ENCODE measurements at places on chromosomes 3 and 15.

GRCh38 chr15:101070502-101071273, 151.5 kb downstream of the LRRK1 start:
- DNase-seq: no peak

- DNase-seq: no peak
Observed at GRCh38 chr15:89303986-89304385, 30.6 kb downstream of the POLG start.

GRCh38 chr3:153443961-153444360, 281.9 kb downstream of the RAP2B start:
- no peak for DNase-seq

- DNase-seq: no peak
Observed at GRCh38 chr3:18190646-18191045, 234.5 kb downstream of the SATB1 start.

- no peak for DNase-seq
Observed at GRCh38 chr3:187920030-187920429, 174.8 kb upstream of the BCL6 start.

DNA sequence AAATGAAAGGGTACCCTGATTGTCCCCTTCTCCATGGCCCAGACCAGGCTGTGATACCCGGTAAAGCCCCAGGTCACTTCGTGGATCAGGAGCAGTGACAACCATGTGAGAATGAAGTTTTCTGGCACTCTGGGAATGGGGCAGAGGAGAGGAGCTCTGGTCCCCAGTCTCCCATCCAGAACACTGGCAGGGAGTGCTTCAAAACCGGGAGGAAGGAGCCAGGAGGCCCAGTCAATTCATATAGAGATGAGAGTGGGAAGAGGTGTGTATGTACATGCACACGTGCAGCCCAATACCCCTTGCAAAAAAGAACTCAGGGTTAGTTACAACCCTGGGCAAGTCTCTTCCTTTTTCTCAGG, 101.4 kb upstream of the TLE3 start:
- no peak for DNase-seq

DNA sequence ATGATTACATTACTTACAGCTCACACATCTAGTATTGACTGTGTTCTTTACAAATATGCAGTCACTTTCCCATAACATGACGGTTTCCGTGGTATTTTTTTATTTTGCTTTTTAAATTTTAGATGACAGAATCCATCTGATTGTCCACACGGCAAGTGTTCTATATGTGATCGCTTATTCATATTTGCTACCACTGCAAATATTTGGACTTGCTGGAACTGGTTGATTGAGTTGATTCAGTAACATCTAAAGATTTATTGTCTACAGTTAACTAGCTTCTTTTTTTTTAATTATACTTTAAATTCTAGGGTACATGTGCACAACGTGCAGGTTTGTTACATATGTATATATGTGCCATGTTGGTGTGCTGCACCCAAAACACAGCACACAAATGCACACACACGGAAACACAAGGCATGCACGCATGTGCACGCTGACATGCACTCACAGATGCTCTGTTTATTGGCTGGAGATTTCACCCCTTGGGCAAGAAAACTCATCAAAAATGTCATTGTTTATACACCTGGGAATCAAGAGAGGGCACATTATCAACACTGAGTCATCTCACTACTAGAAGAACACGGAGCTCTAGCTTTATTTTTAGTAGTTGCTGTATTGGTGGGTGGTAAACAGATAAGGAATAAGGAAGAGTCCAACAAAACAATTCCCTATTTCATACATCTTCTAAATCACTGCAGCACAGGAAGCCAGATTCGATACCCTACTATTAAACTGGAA, 16.4 kb downstream of the ARRDC4 start:
- no peak for DNase-seq

- no peak for DNase-seq
Observed at GRCh38 chr15:87711026-87711425, 545.5 kb downstream of the NTRK3 start.

GRCh38 chr3:39000008-39000450, 51.7 kb downstream of the SCN11A start:
- no peak for DNase-seq

DNA sequence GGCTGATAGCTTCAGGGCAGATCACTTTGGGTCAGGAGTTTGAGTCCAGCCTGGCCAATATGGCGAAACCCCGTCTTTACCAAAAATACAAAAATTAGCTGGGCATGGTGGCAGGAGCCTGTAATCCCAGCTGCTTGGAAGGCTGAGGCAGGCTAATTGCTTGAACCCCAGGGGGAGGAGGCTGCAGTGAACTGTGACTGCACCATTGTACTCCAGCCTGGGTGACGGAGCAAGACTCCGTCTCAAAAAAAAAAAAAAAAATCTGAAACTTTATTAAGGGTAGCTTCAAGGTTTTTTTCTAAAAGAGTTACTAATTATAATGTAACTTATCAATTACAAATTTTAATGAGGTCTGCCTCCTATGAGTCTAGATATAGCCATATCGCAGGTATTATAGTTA, 5.1 kb downstream of the NECTIN3 start:
- DNase-seq: no peak

- DNase-seq: no peak
Observed at GRCh38 chr3:189534531-189534930, 96.7 kb upstream of the TP63 start.

DNA sequence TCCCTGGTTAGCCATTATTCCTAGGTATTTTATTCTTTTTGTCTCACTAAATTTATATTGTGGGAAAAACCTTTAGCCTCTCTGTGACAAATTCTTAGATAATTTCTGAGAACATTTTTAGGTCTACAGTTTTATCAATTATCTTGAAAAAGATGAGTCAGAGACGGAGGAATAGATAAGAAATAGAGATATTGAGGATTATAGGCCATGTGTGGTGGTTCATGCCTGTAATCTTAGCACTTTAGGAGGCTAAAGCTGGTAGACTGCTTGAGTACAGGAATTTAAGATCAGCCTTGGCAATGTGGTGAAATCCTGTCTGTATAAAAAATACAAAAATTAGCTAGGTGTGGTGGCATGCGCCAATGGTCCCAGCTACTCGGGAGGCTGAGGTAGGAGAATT, 960.2 kb downstream of the SQOR start:
- no peak for DNase-seq

GRCh38 chr3:171227828-171228227, 201.3 kb upstream of the SLC2A2 start:
- DNase-seq: no peak

- DNase-seq: no peak
Observed at GRCh38 chr3:64460141-64460730, 227.6 kb downstream of the ADAMTS9 start.

DNA sequence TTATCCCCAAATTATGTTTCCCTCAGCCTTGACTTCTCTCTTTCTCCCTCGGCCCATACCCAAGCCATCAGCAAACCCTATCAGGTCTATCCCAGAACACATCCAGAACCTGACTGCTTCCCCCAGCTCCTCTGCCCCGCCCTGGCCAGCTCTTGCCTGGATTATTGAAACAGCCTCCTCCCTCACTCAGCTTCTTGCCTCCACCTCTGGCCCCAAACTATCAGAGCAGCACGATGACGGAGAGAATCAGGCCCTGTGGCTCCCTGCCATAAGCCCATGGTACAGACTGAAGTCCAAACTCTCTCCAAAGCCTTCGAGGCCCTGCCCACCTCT, 105.3 kb upstream of the LINGO1 start:
- no peak for DNase-seq

GRCh38 chr3:58804914-58805313, 138.3 kb upstream of the FAM3D start:
- no peak for DNase-seq

DNA sequence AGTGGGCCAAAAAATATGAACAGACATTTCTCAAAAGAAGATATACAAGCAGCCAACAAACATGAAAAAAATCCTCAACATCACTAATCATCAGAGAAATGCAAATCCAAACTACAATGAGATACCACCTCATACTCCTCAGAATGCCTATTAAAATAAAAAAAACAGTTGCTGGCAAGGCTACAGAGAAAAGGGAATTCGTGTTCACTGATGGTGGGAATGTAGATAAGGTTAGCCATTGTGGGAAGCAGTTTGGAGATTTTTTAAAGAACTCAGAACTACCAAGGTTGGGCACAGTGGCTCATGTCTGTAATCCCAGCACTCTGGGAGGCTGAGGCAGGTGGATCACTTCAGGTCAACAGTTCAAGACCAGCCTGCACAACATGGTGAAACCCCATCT, 27.8 kb upstream of the C15orf40 start:
- no peak for DNase-seq

GRCh38 chr3:124850633-124851032, 36.5 kb downstream of the ITGB5 start:
- DNase-seq: no peak

Measured in stimulated activated CD8-positive, alpha-beta memory T cell treated with anti-CD3 and anti-CD28 coated beads, Interleukin-7, amount 100 ng/mL, for 1 hour (primary cell).